ENCODE measurements at places on chromosomes 12 and 14.

DNA sequence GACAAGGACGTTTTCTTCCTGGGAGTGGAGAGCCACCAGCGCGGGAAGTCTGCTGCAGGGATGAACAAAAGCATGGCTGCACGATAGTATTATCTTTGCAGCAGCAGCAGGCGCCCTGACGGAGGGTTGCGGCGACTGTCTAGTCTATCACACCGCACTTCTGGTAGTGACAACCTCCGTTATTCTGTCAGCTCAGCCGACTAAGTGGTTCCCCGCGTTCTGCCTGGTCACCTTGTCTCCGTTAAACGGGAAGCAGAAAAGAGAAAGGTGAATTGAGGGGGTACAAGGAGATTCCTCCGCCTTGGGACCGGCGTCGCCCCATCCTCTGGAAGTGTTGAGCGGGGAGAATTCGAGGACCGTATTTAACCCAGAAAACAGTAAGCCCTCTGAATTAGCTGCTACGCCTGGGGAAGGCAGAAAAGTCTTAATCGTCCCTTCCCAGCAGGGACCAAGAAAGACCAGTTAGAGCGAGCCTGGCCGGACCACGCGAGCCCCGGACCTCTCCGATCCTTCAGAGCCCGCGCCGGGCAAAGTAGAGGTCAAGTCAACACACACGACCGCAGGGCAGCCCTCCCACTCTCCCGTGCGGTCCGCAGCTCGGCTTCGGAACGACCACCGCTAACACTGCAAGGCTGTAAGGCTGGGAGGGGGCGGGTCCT lies 536 bp upstream of the DAAM1 start:
- peak; percentile 35 for DNase-seq

DNA sequence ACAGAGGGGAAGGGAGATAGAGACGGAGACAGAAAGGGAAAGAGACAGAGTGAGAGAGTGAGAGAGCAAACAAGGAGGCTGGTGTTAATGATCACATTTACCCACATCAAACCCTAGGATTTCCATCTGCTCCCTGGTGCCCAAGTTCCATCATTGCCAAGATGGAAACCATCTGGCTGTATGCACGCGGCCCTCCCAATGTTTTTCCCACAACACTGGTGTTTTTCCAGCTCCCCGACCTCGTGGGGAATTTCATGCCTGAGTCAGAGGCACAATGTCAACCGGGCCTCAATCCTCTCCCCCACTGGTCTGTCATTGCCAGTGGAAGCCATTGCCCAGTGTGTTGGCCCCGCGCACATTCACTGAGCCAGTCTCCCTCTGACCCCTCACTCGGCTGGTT lies 19.9 kb upstream of the BDKRB2 start:
- no peak for DNase-seq

DNA sequence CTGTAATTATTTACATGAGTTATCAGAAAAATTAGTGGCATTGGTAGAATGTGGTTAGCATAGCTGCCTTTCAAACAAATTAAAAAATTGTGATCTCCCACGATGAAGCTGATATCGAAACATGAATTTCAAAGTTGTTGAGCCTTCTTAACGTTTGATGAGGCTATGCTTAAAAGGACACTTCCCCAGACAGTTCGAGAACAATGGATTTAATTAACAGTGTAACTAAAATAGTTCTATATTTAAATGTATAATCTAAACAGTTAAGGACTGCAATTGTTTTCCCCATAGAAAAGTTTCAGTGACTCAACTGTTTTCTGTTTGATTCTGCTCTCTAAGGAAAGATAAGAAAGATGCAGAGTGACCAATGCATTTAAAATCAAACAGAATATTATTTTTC lies 1.6 kb downstream of the CLEC2B start:
- no peak for DNase-seq

- no peak for DNase-seq
Observed at GRCh38 chr14:20350282-20350681, 6.8 kb downstream of the PARP2 start.

- DNase-seq, result no peak
Observed at GRCh38 chr12:92462049-92462448, 240.7 kb upstream of the PLEKHG7 start.

DNA sequence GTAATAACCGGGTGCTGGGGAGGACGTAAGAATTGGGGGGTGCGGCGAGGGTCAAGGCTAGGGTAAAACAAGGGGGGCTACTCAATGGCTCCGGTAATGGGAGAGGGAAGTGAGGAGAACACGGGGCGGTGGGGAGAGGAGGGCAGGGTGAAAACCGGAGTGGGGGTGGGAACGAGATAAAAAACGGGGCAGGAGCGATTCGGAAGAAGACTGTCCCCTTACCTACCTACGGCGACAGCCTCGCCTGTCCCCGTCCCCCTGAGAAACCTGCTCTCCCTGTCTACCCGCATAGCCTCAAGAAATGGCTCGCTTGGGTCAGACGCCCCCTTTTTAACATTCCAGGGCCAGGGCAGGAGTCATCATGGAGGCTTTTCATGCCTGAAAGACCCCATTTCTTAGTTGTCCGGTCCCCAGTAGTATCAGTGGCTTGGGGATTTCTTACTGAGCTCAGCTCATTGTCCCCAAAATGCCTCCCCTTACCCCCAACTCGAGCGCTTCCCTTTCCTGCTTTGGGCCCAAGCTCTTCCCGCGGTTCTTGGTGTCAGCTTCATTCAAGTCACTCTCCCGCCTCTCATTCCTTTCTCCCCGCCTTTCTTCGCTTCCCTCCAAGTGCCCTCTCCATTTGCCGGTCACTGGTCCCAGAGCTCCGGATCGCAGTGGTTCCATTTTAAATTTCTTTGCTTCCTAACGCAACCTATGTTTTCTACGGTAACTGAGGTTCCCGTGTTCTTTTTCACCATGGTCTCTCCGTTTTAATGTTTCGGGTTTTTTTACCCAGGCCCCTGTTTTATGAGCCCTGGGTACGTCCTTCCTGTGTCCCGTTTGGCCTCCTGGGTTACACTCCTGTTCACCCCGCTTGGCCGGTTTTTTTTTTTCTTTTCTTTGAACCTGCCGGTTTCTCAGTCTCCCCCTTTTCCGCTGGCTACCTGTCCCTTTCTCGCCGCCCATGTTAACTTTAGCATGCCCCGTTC lies 1.2 kb upstream of the WSB2 start:
- DNase-seq, result peak; percentile 3

DNA sequence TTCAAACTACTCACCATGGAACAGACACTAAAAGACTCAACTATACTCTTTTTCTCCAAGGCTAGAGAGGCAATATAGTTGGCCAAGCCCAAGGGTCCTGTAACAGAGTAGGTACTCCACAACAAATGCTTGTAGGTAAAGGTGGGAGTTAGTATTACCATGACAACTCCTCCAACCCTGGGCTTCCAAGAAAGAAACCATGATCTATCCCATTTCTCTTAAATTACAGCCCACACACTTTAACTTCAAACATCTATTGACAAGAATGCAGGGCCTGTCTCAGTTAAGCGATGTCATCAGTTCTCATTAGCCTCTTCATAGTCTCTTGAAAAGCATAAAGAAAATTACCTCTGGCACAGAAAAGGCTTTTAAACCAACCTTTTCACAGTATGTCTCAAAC lies 25.0 kb downstream of the ERH start:
- no peak for DNase-seq

DNA sequence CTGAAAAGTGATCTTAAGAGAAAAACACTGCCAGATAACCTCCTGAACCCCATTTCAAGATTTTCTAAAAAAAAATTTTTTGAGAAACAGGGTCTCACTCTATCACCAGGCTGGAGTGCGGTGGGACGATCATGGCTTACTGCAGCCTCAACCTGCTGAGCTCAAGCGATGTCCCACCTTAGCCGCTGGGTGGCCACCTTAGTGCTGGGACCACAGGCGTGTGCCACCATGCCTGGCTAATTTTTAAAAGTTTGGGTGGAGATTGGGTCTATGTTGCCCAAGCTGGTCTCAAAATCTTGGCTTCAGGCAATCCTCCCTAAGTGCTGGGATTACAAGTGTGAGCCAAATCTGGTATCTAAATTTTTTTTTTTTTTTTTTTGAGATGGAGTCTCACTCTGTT lies 3.4 kb downstream of the PNMA1 start:
- DNase-seq, result no peak

DNA sequence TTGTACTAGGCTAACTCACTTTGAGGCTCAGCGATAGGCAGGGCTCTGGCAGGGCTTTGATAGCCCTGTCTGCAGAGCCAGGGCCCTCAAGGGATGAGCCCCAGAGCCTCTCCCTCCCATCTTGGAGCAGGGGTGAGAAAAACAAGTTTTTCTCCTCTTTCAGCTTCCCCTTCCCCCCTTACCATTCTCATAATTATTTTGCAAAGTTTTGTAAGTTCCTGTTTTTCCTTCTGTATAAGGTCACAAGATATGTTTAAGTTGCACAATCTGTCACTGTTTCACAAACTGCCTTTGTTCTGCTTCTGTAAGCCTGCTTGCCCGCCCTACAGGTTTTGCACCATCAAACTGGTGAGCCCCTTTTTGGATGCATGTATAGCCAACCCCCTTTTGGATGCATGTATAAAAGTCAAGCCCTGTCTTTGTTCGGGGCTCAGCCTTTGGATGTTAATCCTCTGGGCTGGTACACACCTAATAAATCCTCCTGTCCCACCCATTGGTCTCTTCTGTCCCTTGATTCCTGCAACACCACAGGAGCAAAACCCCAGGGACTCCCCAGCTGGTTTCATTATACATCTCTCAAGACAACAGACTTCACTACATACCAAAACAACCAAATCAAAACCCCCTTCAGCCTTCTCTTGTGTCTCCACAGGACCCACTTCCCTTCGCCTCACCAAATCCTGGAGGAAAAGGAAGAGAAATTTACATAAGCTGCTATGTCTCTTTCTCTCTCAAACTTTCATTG lies 52.5 kb upstream of the RESF1 start:
- DNase-seq, result no peak

DNA sequence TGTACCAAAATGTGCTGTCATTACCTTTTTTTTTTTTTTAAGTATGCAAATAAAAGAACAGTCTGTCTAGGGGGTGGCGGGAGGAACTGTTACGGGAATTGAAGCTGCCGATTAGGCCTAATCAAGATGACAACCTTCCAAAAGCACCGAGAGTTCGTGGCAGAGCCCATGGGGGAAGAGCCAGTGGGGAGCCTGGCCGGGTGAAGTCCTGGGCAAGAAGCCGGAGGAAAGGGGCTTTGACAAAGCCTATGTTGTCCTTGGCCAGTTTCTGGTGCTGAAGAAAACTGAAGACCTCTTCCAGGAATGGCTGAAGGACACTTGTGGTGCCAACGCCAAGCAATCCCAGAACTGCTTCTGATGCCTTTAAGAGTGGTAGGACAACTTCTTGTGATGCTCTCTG lies 42.6 kb downstream of the ACTN1 start:
- DNase-seq, result no peak

DNA sequence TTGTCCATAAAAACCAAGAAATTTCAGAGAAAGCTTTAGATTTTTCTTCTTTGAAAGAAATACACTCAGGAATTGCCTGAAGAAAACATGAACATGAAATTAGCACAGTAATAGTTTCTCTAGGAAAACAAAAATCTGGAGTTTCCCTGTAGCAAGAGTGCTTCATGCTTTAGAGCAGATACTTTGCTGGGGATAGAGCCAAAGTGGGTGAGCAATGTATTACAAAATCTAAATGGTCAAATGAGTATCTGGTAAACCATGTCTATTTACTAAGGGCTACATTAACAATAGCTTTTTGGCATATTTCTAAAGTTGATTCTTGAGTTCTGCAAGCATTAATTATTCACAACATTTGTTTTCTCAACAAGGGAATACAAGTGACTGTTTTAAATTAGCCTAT lies 26.2 kb downstream of the AVPR1A start:
- DNase-seq, result no peak

- DNase-seq, result no peak
Observed at GRCh38 chr12:126773012-126773411, 1494.0 kb upstream of the TMEM132C start.

GRCh38 chr12:84397846-84398245 lies 514.8 kb downstream of the SLC6A15 start:
- no peak for DNase-seq

DNA sequence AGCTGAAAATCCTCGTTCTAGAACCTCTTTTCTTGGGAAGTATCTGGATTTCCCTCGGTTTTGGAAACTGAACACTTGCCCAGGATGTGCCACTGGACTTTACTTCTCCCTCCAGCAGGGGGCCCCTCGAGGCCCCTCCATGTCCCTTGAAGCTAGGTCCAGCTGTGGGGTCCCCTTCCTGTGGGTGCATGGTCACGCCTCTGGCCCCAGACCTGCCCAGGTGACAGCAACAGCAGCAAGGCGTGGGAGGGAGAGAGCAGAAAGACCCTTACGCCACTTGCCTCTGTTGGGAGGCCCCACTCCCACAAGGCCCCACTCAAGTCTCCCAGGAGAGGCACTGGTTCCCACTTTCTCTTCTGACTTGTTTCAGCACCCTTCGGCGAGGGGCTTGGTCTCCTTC lies 3.1 kb downstream of the SLC25A29 start:
- DNase-seq, result no peak

GRCh38 chr14:77870646-77871045 lies 70.7 kb downstream of the ADCK1 start:
- DNase-seq, result no peak

- no peak for DNase-seq
Observed at GRCh38 chr12:5910790-5911548, 34.1 kb downstream of the ANO2 start.

GRCh38 chr14:73726025-73726961 lies 12.1 kb upstream of the PNMA1 start:
- no peak for DNase-seq

DNA sequence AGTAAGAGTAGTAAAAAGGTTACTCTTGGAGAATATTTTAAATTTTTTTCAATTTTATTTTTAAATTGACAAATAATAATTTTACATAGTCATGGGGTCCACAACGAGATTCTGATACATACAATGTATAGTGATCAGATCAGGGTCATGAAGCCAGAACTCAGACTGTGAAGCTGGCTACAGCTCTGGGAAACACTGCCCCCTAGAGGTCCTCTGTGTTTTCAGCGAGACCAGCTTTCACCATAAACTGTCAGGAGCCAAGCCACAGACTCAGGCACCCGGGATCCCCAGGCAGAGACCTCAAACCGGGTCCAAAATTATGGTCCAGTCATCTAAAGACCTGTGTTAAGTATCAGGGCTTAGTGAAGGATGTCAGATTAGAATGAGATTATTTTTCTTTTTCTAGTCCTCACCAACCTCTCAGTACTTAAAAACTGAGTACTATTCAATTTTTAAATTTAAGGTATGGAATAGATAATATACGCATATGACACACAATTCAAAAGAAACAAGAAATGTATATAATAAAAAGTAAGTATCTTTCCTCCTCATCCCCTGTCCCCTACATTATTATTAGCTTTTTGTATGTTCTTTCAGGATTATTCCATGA lies 397.1 kb downstream of the MDGA2 start:
- peak; percentile 30 for DNase-seq

- DNase-seq, result no peak
Observed at GRCh38 chr12:110669193-110669502, 19.8 kb downstream of the HVCN1 start.

DNA sequence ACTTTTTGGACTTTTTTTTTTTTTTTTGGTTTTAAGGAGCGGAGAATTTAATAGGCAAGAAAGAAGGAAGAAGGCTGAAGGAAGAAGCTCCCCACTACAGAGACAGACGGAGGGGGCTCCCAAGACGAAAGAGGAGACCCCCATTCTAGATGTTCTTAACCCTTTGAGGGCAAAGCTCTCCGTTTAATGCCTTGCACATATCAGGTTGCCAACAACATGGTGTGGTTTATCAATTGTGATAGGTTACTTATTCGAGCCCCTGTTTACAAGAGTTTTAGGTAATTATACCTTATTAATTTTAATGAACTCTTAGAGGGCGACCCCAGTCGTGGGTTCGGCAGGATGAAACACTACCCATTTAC lies 1.2 kb upstream of the FBXO33 start:
- no peak for DNase-seq

- DNase-seq, result no peak
Observed at GRCh38 chr12:69904777-69905176, 79.8 kb downstream of the MYRFL start.

Measured in hypothalamus (tissue), 51 donors.